ENCODE measurements at places on chromosomes 12 and 14. TPM values are rescaled to one million over a fixed set of nuclear protein-coding genes. Genes with fewer than 3 reads are reported as not detected.

FAM234B gene
- total RNA-seq, result 12.2 TPM

RNASE7 gene
- total RNA-seq, result not detected

CAPZA3 gene
- not detected for total RNA-seq

RNU4-1 gene
- under 0.01 TPM for total RNA-seq

TMPO gene
- 143 TPM for total RNA-seq

Data from dermis blood vessel endothelial cell (primary cell).